Stimulated activated CD4-positive, alpha-beta T cell treated with anti-CD3 and anti-CD28 coated beads, Interleukin-2, amount 100 ng/mL, for 4 hours (primary cell): ENCODE measurements at places on chromosomes 12 and 14.
A peak's percentile ranks its signal among the peaks of the same experiment; 100 is the strongest.

GRCh38 chr12:40993158-40993557 is 195.0 kb upstream of the PDZRN4 start:
- no peak for DNase-seq

DNA sequence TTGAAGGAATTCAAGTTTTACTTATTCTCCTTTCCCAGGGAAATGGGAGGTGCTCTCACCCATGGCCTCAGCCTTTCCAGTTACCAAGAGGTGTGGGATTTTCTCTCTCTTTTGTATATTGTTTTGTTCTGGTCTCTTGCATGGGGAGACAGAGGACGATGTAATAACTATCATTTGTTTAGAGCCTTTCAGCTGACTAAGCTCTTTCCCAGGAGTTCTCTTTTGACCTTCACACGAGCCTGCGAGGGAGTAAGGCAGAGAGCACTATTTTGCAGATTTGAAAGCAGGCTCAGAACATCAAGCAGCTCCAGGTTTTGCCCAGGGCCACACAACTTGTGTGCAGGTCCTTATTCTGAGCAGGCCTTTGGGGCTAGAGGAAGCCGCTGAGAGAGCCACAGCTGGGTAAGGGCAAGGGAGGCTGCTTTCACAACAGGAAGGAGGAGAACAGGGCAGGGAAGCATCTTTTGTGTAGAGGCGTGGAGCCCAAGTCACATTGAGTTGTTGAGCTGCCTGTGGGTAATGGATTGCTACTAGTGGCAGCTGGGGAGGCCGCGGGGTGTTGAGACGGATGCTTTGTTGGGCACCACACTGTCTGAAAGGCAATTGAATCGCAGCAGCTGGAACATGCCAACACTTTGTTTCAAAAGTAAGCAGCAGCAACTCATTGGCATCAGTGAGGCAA is 116.2 kb downstream of the PRMT8 start:
- no peak for DNase-seq

DNA sequence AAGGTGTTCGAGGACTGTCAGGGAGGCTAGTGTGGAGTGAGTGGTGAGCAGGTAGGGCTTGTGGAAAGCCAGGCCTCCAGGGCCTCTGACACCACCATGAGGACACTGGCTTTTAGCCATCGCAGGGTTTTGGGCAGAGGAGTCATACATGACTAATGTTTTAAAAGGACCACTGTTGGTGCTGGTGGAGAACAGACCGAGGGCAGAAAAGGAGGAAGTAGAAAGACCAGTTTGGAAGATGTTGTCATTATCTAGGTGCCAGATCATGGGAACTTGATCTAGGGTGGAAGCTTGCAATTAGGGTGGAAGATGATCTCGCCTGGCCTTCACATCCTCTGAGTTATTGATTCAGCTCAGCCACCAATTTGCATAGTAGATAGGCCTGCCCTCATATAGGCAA is 144.2 kb downstream of the C12orf75 start:
- DNase-seq: no peak

- DNase-seq: no peak
These were observed 70.5 kb downstream of the EGLN3 start for GRCh38 chr14:33880330-33880729.

DNA sequence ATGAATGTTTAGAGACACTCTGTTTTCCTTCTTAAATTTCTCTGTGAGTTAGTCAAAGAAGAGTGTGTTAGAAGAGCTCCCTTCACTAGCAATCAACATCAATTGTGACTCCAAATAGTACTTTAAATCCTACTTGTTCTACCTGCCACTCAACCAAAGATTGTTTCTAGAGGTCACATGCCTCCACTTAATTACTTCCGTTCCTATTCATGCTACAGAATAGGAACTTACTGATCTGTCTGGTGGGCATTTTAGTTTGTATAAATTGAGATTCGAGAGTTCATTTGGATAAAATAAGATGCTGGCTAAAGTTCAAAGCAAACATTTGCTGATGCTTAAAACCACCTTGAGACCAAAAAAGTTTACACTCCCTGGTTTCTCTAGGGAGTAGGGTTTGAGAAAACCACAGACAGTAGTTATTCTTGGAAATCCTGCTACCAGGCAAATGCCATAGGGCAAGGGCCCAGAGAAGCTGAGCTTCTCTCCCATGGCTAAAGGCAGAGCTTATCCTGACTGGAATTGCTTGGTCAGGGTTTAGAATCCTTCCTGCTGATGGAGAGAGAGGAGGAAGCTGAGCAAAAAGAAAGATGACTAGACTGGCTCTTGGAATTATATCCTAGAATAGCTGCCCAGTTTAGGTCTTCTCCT is 389.6 kb upstream of the ATP2B1 start:
- DNase-seq: no peak

DNA sequence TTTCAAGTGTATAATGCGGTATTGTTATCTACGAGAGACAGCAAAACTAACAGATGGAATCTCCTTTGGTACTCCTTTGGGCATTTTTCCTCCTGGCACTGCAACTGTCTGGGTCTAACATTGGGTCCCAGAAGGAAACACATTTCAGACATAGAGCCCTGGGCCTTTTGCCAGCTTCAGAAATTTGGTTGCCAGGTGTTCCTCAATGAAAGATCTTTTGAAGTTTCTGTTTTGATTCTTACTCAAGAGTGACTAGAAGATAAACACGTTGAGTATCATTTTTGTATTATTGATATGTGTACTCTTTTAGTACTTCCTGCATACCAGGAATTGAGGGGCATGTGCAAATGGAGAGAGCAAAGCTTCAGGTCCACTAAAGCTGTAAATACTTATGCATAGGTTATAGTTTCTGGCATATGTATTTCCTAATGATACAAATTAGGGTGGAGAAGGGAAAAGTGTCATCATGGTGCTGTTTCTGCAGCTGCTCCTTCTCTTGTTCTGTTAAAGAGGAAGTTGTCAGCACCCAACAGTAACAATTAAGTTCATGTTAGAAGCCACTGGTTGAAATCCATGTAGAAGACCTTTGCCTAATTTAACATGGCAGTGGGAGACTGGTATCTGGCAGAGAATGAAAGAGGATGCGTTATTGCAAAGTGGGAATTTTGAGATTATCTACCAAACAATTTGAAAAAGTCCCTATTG is 53.5 kb downstream of the SLC38A6 start:
- DNase-seq: no peak

GRCh38 chr14:61569812-61570548 is 125.3 kb upstream of the HIF1A start:
- peak; percentile 22 for DNase-seq

DNA sequence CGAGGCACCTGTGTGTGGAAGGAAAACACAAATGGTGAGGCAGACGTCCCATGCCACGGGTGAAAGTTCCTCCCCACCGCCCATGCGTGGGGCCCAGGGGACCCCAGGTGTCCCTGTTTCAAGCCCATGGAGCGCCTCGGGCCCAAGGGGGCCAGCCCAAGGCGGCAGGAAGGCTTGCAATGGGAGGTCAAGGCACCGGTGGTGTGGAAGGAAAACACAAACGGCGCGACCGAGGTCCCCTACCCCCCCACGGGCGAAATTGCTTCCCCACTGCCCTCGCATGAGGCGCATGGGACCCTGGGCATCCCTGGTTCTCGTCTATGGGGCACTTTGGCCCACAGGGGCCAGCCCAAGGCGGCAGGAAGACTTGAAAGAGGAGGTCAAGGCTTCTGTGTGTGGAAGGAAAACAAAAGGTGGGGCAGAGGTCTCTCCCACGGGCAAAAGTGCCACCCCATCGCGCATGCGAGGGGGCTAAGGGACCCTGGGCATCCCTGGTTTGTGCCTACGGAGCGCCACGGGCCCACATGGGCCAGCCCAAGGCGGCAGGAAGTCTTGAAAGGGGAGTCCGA is 379.4 kb downstream of the ALG10 start:
- DNase-seq: no peak

GRCh38 chr12:57985685-57986084 is 44.3 kb downstream of the ATP23 start:
- no peak for DNase-seq

GRCh38 chr14:51401756-51402155 is 161.7 kb downstream of the TMX1 start:
- DNase-seq: no peak

DNA sequence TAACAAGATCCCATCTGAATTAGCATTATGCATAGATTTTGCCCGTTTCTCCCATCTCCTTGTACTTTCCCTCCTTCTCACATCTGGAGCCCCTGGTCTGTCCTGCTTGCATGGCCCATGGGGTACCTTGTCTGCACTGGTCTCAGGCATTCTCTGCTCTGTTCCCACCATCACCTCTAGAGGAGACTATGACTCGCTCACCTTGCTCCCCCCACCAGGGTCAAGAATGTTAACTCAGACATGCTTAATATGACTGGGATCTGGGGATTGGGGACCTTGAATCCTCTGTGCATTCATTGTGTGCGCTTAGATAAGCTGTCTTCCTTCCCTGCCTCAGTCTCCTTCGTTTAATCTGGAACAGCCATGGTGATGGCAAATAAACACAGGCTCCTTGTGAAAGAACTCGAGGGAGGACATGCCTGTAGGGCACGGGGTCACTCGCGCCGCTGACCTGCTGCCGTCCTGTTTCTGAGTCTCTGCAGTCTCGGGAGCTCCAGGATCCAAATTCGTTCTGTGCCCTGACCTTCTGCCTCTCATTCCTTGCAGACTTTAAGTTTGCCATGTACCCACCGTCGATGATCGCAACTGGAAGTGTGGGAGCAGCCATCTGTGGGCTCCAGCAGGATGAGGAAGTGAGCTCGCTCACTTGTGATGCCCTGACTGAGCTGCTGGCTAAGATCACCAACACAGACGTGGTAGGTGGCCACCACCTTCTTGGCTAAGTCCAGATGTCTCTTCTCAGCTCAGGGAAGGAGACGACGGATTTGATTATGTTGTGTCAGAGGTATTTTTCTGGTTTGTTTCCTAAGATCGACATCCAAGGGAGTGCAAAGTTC is 15.0 kb downstream of the CCND2 start:
- no peak for DNase-seq

- DNase-seq: no peak
These were observed 5.2 kb downstream of the MTERF2 start for GRCh38 chr12:106981788-106982187.

GRCh38 chr12:4829161-4829792 is 80.4 kb upstream of the KCNA1 start:
- no peak for DNase-seq

- no peak for DNase-seq
These were observed 334 bp upstream of the TMEM132C start for GRCh38 chr12:128266541-128267130.

DNA sequence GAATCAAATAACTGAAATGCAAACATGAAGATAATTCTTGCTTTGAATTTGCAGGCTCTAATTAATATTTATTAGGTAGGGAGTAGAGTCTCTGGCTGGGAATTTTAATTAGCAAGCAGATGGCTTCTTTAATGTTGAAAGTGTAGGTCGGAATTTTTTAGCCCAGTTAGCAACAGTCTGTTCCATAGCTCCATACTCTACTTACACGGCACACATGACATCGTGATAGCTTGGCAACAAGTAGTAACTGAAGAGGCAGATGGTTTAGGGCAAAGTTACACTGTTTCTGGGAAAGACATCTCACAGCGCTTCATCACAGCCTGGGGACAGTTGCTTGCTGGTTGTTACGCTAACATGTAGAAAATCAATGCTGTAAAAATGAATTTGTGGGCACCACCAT is 710.7 kb downstream of the GALC start:
- DNase-seq: no peak

GRCh38 chr12:54935235-54935951 is 49.2 kb downstream of the TESPA1 start:
- peak; percentile 49 for DNase-seq

DNA sequence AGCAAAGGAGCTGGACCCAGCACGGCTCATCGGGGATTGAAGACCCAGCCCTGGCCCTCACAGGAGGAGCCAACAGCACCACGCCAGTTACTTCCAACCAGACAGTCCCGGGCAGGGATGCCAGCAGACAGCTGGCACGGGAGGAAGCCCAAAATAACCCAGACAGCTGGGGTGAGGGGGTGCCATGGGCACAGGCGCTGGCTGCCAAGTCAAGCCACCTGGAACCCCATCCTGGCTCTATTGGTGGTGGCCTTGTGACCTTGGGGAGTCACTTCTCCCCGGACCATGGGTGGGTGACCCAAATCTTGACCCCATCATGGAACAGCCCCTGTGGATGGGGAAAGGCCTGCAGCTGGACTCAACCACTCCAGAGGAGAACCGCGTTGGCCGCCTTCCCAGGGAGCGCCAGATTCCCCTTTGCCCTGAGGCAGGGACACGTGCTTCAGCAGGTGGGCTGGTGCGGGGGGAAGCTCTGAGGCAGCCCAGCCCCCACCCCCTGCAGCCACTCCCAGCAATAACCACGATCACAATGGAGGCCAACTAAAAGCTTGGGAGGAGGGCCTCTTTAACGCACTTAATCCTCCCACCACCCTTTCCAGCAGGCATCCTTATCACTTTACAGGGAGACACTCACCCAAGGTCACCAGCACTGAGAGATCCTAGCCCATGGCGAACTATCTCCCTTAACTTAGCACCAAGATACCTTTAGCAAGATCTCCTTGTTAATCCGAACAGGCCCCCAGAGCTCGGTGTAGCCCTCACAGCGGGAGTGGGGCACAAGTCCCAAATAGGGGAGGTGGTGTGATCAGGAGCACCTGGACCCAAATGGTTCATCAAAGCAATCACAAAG is 4.7 kb upstream of the RHOF start:
- no peak for DNase-seq

DNA sequence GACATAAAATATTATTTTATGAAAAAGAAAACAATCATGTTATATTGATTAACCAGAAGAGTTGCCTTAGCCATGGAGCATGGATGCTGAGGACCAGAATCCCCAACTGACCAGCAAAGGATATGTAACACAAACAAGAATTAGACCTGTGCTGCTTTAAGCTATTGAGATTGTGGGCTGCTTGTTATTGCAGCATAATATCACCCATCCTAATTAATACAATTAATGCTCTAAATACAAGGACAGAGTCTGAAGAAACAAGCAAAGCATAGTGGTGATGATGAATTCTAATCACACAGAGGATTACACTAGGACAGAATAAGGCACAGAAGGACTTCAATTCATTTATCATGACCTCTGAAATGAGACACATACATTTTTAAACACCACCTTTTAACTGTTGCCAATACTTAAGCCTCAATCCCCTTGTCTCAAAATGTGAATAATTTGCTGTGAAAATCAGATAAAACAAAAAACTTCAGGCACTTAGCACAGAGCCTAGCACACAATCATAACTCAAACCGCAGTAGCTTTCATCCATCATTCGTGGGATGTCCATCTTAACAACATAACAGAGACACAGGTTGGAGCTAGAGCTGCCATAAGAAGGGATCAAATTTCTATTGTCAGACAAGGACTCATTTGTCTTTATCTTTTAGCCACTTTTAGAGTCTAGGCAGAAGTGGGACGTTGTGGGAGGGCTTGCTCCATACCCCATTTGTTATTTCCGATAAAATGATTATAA is 449.6 kb upstream of the DCN start:
- DNase-seq: no peak

DNA sequence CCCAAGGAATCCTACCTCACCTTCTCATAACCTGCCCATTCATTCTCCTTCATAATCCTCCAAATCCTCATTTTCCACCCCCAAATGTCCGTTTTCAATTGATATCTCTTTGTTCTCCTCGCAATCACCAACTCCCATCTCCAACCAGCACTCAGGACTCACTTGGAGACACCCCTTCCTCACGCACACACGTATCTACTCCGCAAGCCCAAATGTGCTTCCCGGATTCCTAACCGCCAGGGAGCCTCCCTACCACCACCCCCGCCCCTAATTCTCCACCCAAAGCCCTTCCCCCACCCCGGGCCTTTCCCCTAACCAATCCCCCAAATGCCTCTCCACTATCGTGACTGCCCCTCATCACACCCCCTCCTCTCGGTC is 304 bp downstream of the KCTD10 start:
- DNase-seq: no peak
